ENCODE measurements at places on chromosomes 6 and 20.

DNA sequence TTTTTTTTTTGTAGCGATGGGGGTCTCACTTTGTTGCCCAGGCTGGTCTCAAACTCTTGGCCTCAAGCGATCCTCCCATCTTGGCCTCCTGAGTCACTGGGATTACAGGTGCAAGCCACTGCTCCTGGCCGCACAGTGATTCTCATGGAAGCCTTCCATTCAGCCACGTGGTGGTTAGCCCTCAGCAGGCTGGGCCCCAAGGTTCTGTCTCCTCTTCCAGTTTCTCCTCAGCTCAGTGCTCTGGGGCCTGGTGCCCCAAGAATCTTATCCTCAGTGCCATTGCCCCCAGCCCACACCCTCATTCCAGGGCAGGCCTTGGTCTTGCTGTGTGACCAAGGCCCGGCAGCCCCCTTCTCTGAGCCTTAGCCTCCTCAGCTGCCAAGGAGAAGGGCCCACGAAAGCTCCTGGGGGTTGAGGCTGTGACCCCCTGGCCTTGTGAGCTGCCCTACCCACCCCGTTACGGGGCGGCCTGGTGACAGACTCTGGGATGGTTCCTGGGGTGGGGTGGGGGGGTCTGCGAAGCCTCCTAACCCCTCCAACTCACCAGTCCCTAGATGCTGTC is 16.4 kb downstream of the SRC start:
- DNase-seq: no peak

GRCh38 chr6:56227071-56227879 is 20.1 kb downstream of the COL21A1 start:
- no peak for DNase-seq

- DNase-seq: no peak
Measured at GRCh38 chr6:113018351-113019151, 671.4 kb downstream of the RFPL4B start.

- no peak for DNase-seq
Measured at GRCh38 chr6:39937686-39938333, 3.5 kb upstream of the MOCS1 start.

GRCh38 chr6:105553171-105553570 is 150.3 kb upstream of the PREP start:
- DNase-seq: no peak
